ENCODE measurements at places on chromosomes 16 and 17. TPM values are rescaled to one million over a fixed set of nuclear protein-coding genes. Genes with fewer than 3 reads are reported as not detected.
A peak's percentile ranks its signal among the peaks of the same experiment; 100 is the strongest.

- DNase-seq, result no peak
Observed at GRCh38 chr17:30113213-30113612, 3.4 kb upstream of the NSRP1 start.

- no peak for DNase-seq
Observed at GRCh38 chr17:49858796-49859195, 10.9 kb upstream of the TAC4 start.

GRCh38 chr17:56540836-56541235 is 52.7 kb upstream of the NOG start:
- DNase-seq, result peak; percentile 22

The KRTAP1-1 gene
- polyA plus RNA-seq, result not detected

DNA sequence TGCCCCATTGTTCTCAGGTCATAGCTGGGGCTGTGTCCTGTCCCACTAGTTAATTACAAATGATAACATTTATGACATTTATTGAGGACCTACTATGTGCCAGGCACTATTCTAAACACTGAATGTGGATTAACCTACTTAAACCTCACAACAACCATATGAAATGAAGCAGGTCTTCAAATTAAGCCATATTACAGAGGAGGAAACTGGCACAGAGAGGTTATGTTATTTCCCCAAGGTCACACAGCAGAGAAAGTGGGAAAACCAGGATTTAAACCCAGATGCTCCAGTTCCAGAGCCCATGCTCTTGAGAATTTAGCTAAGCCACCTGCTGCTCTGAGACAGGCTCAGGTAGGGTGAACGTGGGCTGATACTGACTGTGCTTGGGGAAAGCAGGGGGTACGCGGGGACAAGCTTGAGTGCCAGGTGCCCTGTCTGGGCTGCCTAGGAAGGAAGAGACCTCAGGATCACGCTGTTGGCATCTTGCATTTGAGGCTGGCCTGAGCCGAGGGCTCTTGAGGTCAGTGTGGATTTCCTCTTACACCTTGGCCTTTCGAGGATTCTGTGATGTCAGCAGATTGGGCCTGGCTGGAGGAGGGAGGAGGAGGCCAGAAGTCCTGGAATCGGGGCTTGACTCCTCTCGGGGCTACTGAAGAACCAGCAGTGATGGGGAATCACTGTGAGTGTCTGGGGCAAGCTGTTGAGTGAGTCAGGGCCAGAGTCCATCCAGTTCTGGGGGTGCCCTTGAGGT is 8.9 kb downstream of the SPNS2 start:
- no peak for DNase-seq

- no peak for DNase-seq
Observed at GRCh38 chr16:66382966-66383299, 16.4 kb downstream of the CDH5 start.

The EPX gene
- 0.63 TPM for polyA plus RNA-seq

DNA sequence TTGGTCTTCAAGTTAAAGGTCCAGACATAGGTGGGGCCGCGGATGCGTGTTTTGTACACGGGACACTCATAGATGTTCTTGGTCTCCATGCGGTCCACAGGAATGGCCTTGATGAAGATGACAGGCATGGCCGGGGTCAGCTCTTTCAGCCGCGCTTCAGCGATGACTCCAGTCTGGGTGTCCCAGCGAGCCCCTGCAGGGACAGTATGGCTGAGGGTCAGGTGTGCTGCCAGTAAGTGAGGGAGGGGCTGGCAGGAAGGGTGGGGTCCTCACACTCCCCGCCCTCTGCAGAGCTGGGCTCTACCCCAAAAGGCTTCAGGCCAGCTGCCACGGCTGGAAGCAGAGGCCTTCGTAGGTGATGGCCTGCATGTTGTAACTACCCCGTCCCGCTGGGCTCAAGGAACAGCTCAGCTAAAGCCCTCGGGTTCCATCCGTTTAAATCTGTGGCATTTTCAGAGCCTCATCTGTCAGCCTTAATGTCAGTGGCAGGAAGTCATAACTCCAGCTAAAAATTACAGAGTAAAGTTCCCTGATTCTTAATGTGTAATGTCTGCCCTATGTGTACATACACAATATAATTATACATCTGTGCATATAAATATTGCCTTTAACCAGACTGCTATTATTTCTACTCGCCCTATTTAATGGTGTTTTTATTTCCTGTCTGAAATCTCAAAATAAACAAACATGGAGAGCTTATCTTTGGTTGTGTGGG is 45.7 kb downstream of the PGS1 start:
- no peak for DNase-seq

- DNase-seq, result no peak
Observed at GRCh38 chr16:31371619-31372484, 16.9 kb downstream of the ITGAX start.

The CFAP52 gene
- 0.37 TPM for polyA plus RNA-seq

DNA sequence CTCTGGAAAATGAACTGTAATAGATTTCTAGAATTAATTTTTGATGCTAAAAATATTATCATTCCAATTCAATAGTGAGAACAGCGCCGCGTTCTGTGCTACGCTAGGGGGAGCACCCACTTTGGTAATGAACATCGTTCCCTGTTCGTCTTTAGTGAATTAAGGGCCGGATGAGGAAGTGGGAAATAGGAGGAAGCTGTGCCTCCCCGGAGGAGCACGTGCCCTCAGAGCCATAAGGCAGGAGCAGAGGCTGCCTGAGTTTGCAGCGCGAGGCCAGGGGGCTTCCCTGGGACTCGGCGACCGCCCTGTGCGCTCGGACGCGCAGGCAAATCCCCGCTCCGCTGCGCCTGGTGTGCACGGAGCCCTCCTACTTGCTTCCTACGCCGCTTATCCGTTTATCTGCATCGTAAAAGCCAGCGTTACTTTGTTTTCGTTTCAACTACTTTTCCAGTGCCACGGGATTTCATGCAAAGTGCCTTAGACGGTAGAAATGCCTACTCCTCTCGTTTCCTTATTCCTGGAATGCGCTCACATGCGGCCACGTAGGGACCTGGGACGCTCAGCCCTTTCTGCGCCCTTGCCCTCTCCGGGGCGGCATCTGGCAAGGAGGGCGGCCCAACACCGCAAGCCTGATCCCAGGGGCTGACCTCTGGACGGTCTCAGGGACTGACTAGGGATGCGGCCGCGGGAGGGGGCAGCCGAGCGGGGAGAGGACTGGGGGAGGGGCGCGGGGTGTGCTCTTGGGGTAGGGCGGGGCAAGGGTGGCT is 76.4 kb downstream of the KCNJ12 start:
- DNase-seq, result peak; percentile 71

DNA sequence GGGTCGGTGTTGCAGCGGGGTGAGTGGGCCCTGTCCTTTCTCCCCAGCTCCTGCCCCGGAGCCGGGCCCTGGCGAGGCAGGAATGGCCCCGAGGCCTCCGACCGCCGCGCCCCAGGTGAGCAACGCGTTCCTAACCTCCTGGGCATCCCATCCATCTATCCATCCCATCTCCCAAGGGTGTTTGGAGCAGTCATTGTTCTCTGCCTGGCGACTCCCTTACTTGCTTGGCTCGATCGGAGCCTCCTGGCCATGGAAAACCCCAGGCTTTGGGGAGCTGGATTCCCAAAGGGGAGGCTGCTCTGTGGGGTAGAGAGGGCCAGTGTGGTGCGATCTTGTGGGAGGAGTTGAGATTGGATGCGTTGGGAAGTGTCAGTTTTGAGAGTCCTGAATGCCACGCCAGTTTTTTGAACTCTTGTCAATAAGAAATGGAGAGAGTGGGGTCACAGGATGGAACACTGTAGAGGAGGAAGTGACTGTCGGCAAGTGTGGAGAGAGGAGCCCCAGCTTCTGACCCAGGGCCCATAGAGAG is 684 bp downstream of the ZFP90 start:
- DNase-seq, result no peak

The SCN4A gene
- polyA plus RNA-seq, result 52.0 TPM

DNA sequence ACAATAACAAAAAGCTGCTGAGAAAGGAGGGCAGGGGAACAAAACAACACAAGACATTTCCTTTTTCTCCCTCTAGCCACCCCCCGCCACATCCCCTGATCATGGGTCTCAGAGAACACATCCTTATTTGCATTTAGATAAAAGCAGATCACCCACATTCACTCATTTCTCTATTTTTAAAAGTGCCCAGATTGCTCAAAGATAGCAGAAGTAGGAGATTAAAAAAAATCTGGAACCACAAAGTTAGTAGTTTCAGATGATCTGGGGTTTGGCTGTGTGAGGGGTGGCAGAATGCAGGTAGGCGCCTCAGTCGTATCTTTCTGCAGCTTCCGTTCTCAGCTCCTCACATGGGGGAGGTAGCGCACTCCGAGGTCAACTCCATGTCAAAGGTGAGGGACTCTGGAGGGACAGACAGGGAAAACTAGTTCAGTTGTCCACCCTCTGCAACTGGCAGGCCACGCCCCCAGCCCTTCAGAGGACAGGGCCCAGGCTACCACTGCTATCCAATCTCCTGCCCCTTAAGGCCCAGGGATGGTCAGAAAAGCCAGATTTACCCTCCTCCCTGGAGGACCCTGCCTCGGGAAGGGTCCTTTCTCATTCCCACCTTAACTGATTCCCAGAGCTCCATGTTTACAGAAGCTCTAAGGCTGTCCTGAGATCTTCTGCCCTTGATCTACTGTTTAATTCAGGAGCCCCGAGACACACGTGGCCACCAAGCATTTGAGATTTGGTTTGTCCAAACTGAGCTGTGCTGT is 27.3 kb downstream of the STAT5A start:
- DNase-seq, result no peak

- DNase-seq, result no peak
Observed at GRCh38 chr16:64991001-64991400, 130.9 kb downstream of the CDH11 start.

The TP53TG3 gene
- polyA plus RNA-seq, result not detected

DNA sequence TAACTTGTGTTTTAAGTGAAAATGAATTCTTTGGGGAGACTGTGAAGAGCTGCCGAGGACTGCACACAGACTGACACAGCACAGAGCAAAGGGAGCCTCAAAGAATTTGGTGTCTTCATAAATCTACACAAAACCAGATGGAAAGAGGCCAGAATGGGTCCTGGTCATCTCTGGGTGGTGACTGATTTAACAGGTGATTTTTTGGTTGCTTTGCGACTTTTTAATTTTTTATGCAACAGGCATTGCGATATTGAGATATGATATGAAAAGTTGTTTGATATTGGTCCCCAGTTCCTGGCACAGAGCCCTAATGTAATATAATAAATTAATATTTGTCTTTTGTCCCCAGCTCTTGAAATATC is 12.6 kb upstream of the EIF1 start:
- DNase-seq, result no peak

The C17orf67 gene
- polyA plus RNA-seq, result 2.7 TPM

The MMP28 gene
- polyA plus RNA-seq, result 3.2 TPM

DNA sequence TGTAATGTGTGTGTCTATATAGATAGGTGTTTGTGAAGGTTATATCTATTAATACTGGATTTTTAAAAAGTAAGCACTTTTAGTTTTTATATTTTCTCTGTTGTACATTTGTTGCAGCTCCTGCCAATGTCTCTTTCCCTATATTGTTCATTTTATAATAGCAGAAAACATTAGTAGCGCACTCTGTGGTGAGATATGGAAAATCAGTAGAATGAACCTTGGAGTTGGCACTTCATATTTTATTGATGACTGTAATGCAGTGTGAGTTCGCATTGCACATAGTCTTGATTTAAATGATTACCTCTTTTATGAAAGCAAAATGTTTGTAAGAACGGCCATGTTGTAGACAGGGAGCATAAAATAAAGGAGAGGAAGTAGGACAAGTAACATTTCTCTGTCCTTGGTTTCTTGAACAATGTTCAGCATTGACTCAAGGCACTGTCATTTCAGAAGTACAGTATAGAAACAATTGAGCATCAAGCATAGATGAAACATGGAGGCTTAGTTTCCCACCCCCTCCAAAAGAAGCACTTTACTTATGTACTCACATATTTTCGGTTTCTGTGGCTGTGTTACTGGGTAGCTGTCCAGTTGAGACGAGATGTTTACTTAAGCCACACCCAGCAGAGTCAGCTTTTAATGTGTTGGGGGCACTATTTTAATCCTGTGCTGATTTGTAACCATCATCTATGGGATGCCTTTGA is 74.0 kb downstream of the TANC2 start:
- no peak for DNase-seq

DNA sequence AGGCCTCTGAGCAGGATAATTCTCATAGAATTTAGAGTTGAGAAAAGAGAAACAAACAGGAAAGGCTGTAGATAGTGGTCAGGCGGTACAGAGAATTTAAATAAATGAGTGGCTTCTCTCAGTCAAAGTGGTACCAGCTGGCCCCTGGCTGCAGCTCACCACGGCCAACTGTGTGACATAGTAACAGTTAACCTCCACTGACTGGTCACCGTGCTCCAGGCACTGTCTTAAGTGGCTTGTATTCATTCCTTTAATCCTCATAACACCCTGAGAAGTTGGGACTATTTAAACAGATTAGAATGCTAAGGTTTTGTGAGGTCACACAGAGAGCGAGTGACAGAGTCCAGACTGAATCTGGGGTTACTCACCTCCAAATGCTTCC is 108.9 kb downstream of the GNAO1 start:
- no peak for DNase-seq

The GCGR gene
- 0.10 TPM for polyA plus RNA-seq

The NTN1 gene
- 6.9 TPM for polyA plus RNA-seq

DNA sequence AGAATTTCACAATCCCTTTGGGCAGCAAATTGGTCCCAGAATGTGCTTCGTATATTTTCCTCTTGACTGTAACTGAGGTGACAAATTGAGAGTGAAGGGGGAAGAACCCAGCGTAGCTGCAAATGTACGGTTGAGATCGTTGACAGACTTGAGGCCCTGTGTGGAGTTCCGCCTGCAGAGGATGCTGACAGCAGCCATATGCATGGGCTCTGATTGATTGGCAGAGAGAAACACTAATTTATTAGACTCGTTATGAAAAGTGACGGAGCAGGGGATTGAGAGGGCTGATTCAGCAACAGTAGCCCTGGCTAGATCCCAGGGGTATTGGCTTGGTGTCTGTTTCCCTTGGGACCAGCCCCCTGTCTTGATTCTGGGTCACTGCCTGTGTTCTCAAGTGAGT is 930.1 kb upstream of the EEF2KMT start:
- no peak for DNase-seq

The FAM83G gene
- 0.06 TPM for polyA plus RNA-seq

The ZFP3 gene
- 13.2 TPM for polyA plus RNA-seq

- DNase-seq, result peak; percentile 77
Observed at GRCh38 chr16:71255721-71256120, 25.2 kb upstream of the HYDIN start.

The LCMT1 gene
- 39.8 TPM for polyA plus RNA-seq

DNA sequence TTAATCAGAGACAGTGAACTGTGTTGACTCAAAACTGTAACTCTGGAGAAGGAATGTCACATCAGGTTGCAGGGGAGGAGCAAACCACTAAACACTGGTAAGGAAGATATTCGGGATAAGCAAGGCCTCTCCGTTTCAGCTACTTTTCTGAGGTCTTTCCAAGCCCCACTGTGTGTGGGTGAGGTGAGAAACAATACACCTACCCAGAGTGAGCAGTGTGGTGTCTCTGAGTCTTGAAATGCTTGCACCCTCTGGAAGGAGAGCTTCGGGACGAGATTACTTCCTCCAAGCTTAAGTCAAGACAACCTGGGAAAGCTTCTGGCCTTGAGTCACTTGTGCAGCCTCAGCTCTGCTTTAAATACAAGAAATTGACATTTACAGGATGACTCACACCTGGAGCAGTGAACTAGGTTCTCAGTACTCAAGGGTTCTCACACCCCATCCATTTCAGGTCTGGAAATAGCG is 2.5 kb upstream of the MAP3K14 start:
- no peak for DNase-seq

All from muscle of back (tissue), 13 donors.